ENCODE measurements at places on chromosomes 2 and 18. TPM values are rescaled to one million over a fixed set of nuclear protein-coding genes. Genes with fewer than 3 reads are reported as not detected.

DNA sequence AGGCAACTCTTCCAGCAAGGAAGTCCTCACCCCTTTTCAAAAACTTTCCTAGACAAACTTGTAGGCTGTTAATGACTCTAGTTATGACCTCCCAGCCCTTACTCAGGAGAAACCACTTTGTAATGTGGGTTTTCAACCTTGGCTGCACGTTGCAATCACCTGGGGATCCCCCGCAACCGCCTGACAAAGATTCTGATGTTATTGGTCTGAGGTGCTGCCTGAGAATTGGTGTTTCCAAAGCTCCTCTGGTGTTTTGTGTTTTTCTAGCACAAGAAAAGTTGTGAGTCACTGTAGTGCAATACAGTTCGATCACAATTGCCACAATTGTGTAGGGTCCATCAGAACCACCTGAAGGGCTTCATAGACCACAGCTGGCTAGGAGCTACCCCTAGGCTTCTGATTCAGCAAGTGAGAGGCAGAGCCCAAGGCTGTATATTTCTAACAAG, 121.6 kb downstream of the SP100 start:
- H3K36me3 ChIP-seq = no peaks in the 10 kb centered on the region
- DNase-seq = no peak
- H3K4me3 ChIP-seq = no peak overlapping the region
- H3K4me1 ChIP-seq = no peaks in the 10 kb centered on the region
- H3K27me3 ChIP-seq = no peaks in the 10 kb centered on the region

GRCh38 chr2:102276549-102277201, 34.7 kb upstream of the IL1RL1 start:
- no peaks in the 10 kb centered on the region for H3K27me3 ChIP-seq
- H3K36me3 ChIP-seq = no peaks in the 10 kb centered on the region
- H3K4me1 ChIP-seq = no peaks in the 10 kb centered on the region
- no peak for DNase-seq
- no peak overlapping the region for H3K4me3 ChIP-seq

- no peak overlapping the region for H3K4me3 ChIP-seq
- no peak overlapping the region for H3K27ac ChIP-seq
- H3K4me1 ChIP-seq = peaks cover 10% of the 10 kb centered on the region
- no peaks in the 10 kb centered on the region for H3K27me3 ChIP-seq
- DNase-seq = no peak
Observed at GRCh38 chr2:46555011-46555410, 75.6 kb downstream of the TMEM247 start.

- no peaks in the 10 kb centered on the region for H3K27me3 ChIP-seq
- peak; percentile 90 for DNase-seq
- no peaks in the 10 kb centered on the region for H3K36me3 ChIP-seq
Observed at GRCh38 chr2:73268830-73269685, 15.2 kb downstream of the FBXO41 start.

GRCh38 chr18:32049393-32050171, 31.0 kb downstream of the RNF125 start:
- no peaks in the 10 kb centered on the region for H3K27me3 ChIP-seq
- H3K27ac ChIP-seq = no peak overlapping the region
- DNase-seq = peak; percentile 1
- no peaks in the 10 kb centered on the region for H3K4me1 ChIP-seq
- no peaks in the 10 kb centered on the region for H3K36me3 ChIP-seq
- H3K4me3 ChIP-seq = no peak overlapping the region

- H3K36me3 ChIP-seq = no peaks in the 10 kb centered on the region
- H3K4me3 ChIP-seq = no peak overlapping the region
- no peak overlapping the region for H3K27ac ChIP-seq
- no peaks in the 10 kb centered on the region for H3K4me1 ChIP-seq
Observed at GRCh38 chr2:209563453-209563852, 139.6 kb downstream of the MAP2 start.

GRCh38 chr18:61791031-61791430, 101.8 kb downstream of the RNF152 start:
- no peaks in the 10 kb centered on the region for H3K27me3 ChIP-seq
- no peak for DNase-seq
- no peaks in the 10 kb centered on the region for H3K4me1 ChIP-seq
- H3K4me3 ChIP-seq = no peak overlapping the region
- H3K27ac ChIP-seq = no peak overlapping the region

DNA sequence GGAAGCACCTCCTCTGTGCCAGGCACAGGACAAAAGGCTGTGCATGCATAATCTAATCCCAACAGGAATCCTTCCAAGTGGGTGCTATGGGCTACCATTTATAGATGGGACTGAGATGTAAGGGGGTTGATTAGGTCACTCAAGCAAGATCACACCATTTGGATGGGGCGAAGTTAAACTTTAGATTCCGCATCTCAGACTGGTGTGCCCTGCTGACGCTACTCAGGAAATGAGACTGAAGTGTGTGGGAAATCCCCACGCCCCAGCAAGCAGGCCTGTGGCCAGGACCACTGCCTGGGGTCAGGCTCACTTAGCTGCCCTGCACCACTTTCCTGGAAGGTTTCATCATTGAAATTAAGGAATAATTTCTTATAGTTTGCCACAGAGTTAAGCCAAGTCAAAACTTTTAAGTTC, 70.5 kb upstream of the PPP1CB start:
- no peak for DNase-seq
- no peaks in the 10 kb centered on the region for H3K36me3 ChIP-seq
- no peak overlapping the region for H3K27ac ChIP-seq
- no peak overlapping the region for H3K4me3 ChIP-seq

DNA sequence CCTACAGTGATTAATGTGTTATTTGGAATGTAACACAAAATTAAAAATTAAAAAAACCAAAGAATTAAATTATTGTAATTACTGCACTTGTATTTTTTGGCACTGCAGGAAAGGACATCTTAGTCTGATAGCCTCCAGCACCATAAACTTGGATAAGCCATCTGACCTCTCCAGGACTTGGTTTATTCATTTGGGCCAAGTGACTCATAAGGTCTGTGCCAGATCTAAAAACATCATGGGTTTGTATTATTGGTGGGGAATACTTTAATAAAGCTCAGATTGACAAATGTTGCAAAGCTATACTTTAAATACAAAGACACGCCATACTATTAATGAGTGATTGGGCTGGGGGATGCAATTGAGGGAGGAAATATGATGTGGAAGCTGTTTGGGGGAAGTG, 225.2 kb downstream of the ZNF521 start:
- H3K4me3 ChIP-seq = no peak overlapping the region
- no peaks in the 10 kb centered on the region for H3K4me1 ChIP-seq
- no peaks in the 10 kb centered on the region for H3K27me3 ChIP-seq
- H3K27ac ChIP-seq = no peak overlapping the region
- no peak for DNase-seq

GRCh38 chr2:157256626-157257025, 879 bp upstream of the GALNT5 start:
- H3K4me3 ChIP-seq = peak overlapping the region; percentile 45
- no peak overlapping the region for H3K27ac ChIP-seq
- no peaks in the 10 kb centered on the region for H3K36me3 ChIP-seq
- H3K4me1 ChIP-seq = peaks cover 33% of the 10 kb centered on the region

- H3K36me3 ChIP-seq = no peaks in the 10 kb centered on the region
- no peak for DNase-seq
- no peaks in the 10 kb centered on the region for H3K27me3 ChIP-seq
- H3K4me1 ChIP-seq = no peaks in the 10 kb centered on the region
- no peak overlapping the region for H3K4me3 ChIP-seq
- H3K27ac ChIP-seq = no peak overlapping the region
Observed at GRCh38 chr18:59085126-59085794, 54.4 kb upstream of the SEC11C start.

DNA sequence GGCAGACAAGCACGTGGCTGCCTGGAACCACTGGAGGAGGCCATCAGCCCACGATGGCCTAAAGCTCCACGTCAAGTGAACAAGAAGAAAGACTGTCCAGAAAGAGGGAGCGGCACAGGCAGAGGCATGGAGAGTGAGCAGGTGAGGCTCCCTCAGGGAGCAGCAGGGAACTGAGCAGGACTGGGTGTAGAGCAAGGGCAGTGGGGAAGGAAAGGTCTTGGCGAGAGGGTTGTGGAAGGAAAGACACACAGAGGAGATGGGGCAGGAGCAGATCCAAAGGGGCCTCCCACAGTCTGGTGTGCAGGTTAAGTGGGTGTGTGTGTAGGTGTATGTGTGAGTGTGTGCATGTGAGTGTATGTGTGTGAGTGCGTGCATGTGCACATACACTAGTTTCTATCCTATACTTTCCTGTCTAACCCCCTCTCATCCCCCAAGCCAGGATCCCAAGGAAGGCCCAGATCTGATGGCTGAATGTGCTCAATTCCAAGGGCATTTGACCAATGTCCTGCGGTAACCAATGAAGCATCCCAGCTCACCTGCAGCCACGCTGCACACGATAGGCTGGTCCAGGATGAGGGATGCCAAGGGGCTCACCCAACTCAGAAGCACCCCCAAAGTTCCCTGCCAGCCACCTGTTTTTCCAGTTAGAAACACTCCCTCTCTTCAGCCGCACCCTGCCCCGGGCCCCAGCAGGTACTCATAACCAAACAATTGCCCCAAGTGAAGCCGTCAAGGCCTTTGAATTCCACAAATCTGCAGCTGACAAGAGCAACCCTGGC, 262.5 kb upstream of the RAB6C start:
- H3K4me1 ChIP-seq = 0 out of 2 replicates have a peak, but pooled peaks cover 3% of the 10 kb centered on the region
- no peak overlapping the region for H3K27ac ChIP-seq
- no peaks in the 10 kb centered on the region for H3K27me3 ChIP-seq
- H3K4me3 ChIP-seq = no peak overlapping the region
- no peak for DNase-seq

DNA sequence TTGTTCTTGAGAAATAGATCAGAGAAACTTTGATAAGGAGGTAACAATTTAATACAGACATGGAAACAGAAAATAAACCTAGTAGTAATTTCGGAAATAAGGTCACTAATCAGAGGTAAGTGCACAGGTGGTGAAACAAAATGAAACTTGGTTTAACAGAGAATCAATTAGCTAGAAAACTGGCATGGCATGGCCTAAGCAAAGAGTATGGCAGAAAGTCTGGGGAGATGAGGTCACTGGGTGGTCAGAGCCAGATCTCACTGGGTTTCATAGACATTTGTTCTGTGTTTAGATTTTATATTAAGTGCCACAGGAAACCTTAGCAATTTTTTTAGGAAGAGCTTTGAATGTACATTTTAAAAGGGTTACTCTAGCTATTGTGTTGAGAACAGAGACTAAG, 1216.0 kb upstream of the PIK3C3 start:
- no peaks in the 10 kb centered on the region for H3K4me1 ChIP-seq
- no peaks in the 10 kb centered on the region for H3K27me3 ChIP-seq
- no peak overlapping the region for H3K27ac ChIP-seq
- H3K4me3 ChIP-seq = no peak overlapping the region

- no peak for DNase-seq
- H3K4me1 ChIP-seq = peaks cover 22% of the 10 kb centered on the region
- no peaks in the 10 kb centered on the region for H3K36me3 ChIP-seq
Observed at GRCh38 chr2:113278742-113279139, at the start of gene PAX8. Gene PAX8, minus strand, starts transcription at chr2:113278921. Its CDS starts 527 bp downstream, at chr2:113278394.

GRCh38 chr2:158583923-158584322, 127.2 kb downstream of the PKP4 start:
- no peak for DNase-seq
- peaks cover 17% of the 10 kb centered on the region for H3K4me1 ChIP-seq
- H3K27me3 ChIP-seq = no peaks in the 10 kb centered on the region
- no peak overlapping the region for H3K4me3 ChIP-seq

DNA sequence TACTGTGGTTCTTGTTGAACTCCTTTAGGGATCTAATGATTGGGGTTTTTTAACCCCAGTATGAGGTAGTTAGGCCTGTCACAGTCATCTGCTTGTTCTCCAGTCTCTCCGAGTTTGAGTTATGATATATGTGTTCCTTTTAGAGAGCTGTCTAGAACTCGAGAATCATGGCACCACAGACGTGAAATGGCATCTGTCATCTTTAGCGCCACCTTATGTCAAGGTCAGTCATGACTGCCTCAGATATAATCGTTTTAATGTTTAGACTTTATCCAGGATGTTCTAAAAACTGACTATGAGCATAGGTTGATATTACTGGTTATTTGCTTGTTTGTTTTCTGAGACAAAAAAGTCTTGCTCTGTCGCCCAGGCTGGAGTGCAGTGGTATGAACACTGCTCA, 112.2 kb downstream of the CEP192 start:
- no peak for DNase-seq
- H3K4me1 ChIP-seq = no peaks in the 10 kb centered on the region
- H3K4me3 ChIP-seq = no peak overlapping the region
- H3K27ac ChIP-seq = no peak overlapping the region

The LINC00305 gene
- not detected for total RNA-seq

The SRD5A2 gene
- total RNA-seq = not detected

The DNAH6 gene
- total RNA-seq = 0.70 TPM

The IL37 gene
- 0.44 TPM for total RNA-seq

The C2orf81 gene
- total RNA-seq = 1.7 TPM

The ASTL gene
- not detected for total RNA-seq

All from Caco-2 (cell line).